ENCODE measurements at places on chromosomes 3 and 15.

GRCh38 chr15:50248994-50249582, 16.4 kb downstream of the HDC start:
- DNase-seq = no peak

DNA sequence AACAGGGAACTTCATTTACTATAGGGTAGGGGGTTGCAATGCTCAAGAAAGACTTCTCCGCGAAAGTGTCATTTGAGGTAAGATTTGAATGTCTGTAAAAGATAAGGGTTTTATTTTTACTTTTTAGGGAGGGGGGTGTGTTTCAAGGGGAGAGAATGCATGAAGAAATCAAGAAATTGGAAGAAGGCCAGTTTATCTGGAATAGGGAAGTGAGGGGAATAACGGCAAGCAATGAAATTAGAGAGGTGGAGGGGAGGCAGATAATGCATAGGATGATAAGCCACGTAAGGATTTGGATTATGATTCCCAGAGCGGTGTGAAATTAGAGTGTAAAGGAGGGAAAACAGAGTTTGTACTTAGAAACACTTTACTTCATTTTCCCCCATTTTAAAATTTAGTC, 63.0 kb upstream of the MB21D2 start:
- no peak for DNase-seq

- no peak for DNase-seq
Measured at GRCh38 chr3:140051019-140051957, 116.3 kb downstream of the CLSTN2 start.

GRCh38 chr3:50162034-50162883, 7.1 kb downstream of the SEMA3F start:
- DNase-seq = no peak

DNA sequence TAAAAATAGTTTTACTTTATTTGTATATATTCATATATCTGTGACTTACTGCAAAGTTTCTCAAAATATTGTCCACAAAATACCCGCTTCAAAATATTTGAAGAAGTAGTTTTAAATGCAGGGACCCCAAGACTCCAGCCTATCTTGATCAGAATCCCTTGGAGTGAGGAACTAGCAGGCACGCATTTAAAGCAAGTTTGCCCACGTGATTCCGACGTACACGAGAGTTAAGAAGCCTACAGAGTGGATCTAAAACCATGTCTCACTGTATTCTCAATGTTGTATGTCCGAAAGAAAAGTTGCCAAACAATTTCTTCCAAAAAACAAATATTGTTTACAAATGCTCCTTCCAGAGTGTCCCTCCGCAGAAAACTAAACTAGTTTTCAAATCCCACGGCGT, 1.7 kb downstream of the GABRB3 start:
- DNase-seq = no peak

DNA sequence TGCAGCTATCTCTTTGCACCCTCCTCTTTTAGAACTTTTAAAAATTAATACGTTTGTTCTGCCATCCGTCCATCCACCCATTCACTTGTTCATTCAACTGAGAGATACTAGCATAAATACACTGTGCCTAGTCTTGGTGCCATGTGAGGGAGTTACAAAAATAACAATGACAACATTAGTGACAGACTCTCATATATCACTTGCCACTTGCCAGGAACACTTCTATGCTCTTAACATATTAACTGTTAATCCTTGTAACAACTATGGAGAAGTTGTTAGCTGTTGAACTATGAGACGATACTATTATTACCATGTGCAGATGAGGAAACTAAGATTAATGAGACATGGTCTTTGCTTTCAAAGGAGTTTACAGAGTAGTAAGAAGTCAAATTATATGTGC, 33.6 kb downstream of the RPL39L start:
- DNase-seq = no peak

DNA sequence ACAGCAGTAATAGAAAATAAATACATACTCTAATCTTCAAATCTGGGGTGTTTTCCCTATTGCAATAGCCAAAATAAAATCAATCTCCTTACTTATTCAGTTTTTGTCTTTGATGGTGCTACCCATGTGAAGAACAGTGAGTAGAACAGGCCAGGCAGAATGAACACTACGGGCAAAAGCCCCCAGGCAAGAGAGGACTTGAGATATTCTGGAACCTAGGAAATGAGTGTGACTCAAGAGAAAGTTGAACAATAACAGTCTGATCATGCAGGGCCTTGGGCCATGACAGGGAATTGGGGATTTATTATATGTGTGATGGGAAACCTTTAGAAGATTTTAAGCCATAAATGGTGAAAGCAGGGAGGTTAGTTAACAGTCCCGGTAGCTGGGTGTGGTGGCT, 14.0 kb upstream of the DUT start:
- DNase-seq = no peak

DNA sequence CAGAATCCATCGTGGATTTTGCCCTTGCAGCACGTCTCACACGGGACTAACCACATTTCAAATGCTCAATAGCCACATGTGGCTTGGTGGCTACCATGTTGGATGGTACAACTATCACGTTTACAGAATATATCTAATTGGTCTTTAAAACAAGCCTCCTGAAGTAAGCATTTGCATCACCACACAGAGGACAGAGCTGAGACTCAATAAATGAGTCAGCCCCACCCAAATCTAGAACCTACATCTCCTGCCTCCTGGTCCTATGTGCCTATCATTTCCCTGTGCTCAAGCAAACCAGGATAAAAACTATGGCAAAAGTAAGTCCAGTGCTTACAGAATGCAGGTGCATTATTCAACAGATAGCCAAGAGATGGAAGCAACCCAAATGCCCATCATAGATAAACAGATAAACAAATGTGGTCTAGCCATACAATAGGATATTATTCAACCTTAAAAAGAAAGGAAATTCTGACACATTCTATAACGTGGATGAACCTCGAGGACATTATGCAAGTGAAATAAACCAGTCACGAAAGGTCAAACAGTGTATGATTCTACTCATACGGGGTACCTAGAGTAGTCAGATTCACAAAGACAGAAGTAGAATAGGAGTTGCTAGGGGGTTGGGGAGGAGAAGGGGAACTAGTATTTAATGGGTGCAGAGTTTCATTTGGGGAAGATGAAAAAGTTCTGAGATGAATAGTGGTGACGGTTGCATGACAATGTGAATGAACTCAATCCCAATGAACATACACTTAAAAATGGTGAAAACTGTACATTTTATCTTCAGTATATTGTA, 43.9 kb downstream of the SRGAP3 start:
- DNase-seq = no peak

DNA sequence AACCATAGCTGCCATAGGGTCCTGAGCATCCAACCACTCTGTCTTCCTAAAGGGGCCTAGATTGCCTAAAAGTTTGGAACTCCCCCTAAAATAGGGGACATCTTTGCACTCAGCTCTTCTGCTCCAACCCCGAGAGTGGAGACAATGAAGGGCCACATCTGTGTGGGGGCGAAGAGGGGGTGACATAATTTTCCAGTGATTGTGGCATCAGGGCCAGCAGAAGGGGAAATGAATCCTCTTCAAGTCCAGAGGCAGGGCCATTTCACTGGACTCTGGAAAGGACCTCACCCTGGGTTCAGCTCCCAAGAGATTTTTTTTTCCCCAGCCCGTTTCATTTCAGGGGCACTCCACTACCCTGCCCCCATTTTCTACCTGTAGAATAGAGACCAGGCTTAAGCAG, 4.6 kb upstream of the ANKRD63 start:
- no peak for DNase-seq

- DNase-seq = no peak
Measured at GRCh38 chr15:58442122-58442521, 10.3 kb downstream of the LIPC start.

DNA sequence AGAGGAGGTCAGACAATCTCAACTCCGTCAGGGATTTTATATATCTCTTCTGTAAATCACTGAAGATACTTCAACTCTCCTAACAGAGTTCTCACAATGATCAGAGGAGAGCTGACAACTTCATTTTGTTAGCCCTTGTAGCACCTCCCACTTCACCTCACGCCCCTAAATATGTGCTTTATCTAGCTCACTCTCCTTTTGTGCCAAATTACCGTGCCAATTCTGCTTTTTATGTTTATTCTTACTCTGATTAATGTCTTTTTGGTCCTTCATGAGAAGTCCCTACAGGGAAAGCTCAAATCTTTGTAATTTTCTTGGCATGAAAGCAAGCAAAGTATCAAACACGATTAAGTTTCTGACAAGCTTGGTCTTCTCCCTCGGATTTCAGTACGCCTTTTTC, 636.1 kb upstream of the NAALADL2 start:
- DNase-seq = no peak

GRCh38 chr15:58179206-58179605, 41.0 kb downstream of the AQP9 start:
- no peak for DNase-seq

All from NCI-H1436 treated with DMSO at 0.1 percent for 48 hours (cell line).